Right hindlimb (tissue), 1 donor: ENCODE measurements at places on chromosomes 6 and 20.

- no peak for DNase-seq
Measured at GRCh38 chr6:116127771-116128493, 2.0 kb upstream of the COL10A1 start.

DNA sequence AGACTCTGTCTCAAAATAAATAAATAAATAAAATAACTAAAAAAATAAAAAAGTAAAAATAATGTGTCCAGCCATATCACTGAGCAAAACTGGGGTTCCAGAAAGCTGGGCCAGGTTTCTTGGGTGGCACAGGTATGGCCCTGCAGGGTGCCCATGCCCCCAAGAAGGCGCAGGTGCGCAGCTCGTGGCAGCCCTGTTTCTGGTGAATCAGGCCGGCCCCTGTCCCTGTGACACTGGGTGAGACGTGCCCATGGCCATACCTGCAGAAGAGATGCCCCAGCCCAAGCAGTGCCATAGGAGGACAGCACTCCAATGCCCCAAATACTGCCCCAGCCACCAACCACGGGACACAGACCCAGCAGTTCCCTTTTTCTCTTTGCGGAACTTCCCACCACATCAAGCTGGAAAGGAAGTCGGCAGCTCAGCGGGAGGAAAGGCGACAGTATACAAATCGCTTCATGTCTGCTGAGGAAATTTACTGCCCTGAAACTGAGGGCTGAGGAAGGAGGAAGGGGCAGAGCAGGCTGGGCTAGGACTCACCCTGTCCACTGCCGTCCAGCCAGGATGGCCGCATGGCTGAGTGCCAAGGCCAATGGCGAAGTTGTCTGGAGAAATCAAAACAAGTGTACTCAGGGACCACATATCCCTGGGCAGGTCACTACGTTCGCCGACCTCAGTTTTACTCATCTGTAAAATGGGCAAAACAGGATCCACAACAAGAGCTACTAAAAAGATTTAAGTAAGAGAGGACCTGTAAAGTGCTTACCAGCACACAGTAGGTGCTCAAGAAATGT is 55.4 kb downstream of the PREX1 start:
- DNase-seq, result no peak

- no peak for DNase-seq
Measured at GRCh38 chr6:154732538-154733182, 556 bp upstream of the SCAF8 start.

- DNase-seq, result no peak
Measured at GRCh38 chr20:9507544-9508239, 6.7 kb upstream of the LAMP5 start.

DNA sequence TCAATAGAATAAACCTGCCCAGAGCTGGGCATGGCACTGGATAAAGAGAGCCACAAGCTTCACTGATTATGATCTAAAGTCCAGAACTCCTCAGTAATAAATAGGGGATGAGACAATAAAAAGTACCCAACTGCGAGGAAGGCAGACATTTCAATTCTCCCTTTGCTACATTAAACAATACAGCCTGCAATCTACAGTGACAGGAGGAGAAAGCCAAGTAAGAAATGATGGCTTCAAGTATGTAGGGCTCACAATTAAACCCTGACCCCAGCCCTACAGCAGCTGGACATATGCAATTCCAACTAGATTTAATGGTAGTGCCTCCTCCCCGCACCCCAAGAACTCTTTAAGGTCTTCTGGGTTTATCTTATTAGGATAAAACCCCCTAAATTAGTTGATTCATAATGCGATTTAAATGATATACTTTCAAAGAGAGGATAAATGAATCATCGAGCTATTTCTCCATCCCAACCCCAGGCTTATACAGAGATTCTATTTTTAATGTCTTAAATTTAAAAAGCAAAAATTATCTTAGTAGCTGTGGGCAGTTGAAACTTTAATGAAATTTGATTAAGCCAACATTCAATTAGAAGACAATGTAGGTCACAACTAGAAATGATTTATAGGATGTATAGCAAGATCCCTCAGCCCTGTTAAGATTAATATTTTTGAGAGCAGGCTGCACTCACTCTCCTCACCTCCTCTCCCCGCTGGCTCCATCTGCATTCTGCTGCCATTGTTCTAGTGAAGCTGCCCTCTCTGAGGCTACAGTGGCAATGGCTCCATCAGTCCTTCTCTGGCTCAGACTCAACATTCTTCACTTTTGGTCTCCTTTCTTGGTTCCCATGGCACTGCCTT is 57.1 kb downstream of the OGFRL1 start:
- DNase-seq, result no peak

DNA sequence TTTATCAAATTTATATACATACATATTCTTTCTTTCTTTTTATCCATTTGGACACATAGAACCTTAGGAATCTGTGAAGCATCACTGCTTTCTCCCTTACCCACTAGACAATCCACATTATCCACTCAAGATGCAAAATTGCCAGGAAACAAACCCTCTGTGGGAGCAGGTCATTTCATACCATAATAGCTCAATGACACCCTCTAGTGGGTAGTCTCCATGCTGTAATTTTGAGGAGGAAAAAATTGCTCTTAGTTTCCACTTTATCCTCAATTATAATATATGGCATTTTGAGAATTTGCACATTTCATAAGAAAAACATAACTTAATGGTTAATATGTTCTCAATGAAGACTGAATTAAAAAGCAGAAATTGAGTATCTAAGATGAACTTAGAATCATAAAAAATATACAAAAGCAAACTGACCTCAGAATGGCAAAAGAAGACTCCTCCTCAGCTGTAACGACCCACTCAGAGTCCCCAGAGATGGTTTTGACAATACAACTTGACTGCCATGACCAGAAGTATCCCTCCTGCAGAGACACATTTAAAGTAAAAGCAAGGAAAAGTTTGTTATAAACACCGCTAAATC is 164.1 kb downstream of the FRK start:
- no peak for DNase-seq

GRCh38 chr20:57475388-57476083 is 49.4 kb downstream of the CTCFL start:
- no peak for DNase-seq

DNA sequence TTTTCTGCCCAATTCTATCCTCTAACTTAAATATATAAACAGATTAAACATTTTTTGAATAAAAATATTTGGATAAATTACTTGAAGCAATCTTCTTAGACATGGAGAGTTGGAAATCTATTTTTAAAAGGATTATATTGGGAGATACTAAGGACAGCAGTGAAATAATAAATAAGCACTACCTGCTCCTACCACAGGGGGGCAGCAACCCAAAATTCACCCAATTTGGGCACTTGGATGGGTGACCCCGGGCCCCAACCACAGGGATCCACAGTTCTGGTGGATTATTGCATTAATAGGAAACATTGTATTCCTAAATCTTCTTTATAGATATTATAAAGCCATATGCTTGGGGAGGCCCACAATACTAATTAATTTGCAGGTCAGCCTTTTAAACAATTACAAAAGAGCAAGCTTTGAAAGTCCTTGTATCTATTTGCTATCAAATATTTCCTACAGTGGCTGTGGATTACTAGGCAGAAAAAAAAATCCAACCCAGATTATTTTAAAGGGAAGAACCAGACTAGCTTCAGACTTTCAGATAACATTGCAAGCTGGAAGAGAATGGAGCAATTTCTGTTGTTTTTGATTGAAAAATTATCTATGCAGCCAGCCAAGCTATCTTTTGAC is 66.4 kb upstream of the PDE10A start:
- no peak for DNase-seq

DNA sequence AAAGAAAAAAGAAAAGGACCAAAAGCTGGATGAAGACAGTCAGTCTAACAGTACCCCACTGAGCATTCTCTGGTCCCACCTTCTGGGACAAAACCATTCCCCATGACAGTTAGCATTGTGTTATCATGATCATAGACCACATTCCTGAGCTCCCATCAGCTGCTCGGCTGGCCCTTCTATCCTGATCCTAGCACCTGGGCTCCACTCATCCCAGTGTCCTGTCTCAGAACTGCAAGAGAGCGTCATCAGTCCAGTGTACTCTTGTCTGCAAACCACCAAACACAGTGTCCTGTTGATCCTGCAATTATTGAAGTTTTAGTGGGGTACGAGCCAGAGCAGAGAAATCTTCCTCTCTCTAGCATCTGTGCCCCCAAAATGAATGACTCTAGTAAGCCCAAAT is 16.0 kb upstream of the TAAR1 start:
- no peak for DNase-seq

GRCh38 chr6:137820425-137820824 is 46.6 kb upstream of the TNFAIP3 start:
- no peak for DNase-seq

DNA sequence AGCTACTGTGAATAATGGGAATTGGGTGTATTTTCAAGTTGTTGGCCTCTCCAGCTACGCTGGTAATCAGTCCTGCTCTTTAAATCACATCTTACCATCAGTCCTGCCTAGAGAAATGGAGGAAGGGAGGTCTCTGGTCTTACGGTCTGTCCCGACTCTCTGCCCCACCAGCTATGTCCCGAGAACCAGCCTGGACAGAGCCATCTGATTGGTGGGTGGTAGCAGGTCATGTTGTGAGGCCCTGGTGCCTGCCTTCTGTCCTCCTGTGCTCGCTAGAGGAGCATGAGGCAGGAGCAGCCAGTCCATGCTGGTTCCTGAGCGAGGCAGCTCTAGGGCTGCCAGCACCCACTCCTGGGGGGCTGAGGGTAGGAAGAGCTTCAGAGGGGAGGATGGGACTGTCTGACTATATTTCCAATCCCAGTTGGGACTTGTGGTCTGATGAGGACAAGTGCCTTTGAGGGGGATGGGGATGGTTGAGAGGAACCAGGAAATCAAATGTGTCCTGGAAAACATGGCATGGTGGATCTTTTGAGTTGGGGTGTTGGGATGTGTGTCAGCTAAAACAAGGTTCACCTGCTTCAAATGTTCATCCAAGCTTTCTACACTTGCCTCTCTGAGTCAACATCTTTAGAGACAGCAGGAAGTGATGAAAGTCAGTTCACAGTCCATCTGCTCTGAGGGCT is 33.0 kb downstream of the SYNJ2 start:
- DNase-seq, result no peak

GRCh38 chr6:42503894-42504293 is 52.2 kb upstream of the TRERF1 start:
- DNase-seq, result no peak

DNA sequence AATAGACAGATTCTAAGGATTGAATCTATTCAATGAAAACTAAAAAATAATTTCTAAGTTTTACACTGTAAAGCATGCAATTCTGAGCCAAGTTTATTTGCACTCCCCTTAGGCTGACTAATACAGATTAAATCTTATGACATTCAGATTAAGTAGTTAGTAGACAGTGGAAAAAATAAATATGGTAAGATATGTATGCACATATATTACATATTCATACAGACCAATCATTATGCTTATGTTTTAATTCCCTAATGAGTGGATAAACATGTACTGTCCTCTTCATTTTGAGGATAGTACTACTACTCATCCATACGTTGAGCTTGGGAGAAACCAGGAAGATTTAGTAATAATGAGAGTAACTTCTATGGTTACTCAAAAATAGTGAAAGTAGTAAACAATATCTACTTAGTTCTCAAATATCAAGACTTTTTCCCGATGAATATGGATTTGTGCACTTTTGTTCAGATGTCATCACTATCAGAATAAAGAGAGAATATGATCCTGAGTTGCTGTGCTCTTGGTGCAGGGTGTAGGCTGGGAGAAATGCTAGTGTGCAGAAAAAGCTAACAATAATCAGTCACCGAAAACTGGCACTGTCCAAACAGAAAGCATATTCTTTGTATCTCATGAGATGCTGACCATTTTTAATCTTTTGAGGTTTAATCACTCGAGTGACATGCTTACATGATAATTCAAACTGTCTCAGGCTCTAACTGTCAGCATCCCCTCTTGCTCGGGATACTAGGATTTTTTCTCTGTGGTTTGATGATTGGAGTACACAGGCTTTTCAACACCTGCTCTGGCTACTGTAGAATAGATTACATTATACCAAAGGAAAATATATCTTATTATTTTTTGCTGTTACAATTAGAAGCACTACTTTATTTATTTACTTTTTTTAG is 111.6 kb downstream of the EPHA7 start:
- no peak for DNase-seq

GRCh38 chr6:112253498-112253840 is 898 bp downstream of the LAMA4 start:
- DNase-seq, result no peak

DNA sequence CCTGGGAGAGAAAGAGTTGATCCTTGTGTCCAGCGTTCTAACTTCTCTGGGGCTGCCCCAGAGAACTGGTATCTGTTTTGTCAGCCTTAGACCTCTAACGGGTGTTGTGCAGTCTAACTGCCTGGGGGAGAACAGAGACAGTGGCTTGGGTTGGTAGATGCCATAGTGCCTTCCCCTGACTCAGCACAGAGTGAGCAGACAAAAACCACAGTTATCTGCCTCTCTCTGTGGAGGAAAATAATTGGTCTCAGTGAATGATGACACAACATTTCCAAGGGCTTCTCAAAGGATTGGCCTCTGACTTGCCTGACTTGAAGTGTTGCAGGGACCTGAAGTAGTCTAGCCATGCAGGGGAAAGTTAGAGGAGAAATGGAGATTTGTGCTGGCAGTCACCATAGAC is 226.2 kb upstream of the MAN1A1 start:
- no peak for DNase-seq

- no peak for DNase-seq
Measured at GRCh38 chr6:47344022-47344421, 34.3 kb upstream of the TNFRSF21 start.

- DNase-seq, result no peak
Measured at GRCh38 chr20:55540486-55540885, 464.8 kb downstream of the CBLN4 start.

DNA sequence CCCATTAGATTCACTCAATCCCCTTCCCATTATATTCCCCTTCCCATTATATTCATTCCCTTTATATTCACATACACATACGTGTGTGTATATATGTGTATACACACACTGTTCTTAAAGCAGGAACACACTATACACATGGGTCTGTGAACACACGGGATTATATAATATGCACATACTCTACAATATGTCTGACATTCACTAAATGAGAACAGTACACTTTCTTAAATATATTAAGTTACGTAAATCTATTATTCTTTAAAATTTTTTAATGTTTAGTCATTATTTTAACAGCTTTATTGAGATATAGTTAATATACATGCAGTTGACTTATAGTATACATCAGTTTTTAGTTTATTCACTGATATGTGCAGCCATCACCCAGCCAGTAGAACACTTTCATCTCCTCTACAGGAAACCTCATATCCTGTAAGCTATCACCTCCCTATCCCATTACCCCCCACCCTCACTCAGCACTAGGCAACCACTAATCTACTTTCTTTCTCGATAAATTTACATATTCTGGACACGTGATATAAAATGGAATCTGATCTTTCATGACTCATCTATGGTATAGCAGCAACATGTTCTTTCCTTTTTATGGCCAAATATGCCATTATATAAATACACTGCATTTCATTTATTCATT is 13.9 kb upstream of the SUMO4 start:
- no peak for DNase-seq
